Testis (tissue), 5 donors: ENCODE measurements at places on chromosomes 7 and 10. TPM values are rescaled to one million over a fixed set of nuclear protein-coding genes. Genes with fewer than 3 reads are reported as not detected.

- DNase-seq = no peak
Measured at GRCh38 chr7:12436896-12437535, 33.4 kb upstream of the VWDE start.

TTYH3 gene
- 69.9 TPM for total RNA-seq

FHIP2A gene
- total RNA-seq = 39.8 TPM

GRCh38 chr7:42237811-42238541 is 967 bp upstream of the GLI3 start:
- DNase-seq = peak; percentile 78

DNA sequence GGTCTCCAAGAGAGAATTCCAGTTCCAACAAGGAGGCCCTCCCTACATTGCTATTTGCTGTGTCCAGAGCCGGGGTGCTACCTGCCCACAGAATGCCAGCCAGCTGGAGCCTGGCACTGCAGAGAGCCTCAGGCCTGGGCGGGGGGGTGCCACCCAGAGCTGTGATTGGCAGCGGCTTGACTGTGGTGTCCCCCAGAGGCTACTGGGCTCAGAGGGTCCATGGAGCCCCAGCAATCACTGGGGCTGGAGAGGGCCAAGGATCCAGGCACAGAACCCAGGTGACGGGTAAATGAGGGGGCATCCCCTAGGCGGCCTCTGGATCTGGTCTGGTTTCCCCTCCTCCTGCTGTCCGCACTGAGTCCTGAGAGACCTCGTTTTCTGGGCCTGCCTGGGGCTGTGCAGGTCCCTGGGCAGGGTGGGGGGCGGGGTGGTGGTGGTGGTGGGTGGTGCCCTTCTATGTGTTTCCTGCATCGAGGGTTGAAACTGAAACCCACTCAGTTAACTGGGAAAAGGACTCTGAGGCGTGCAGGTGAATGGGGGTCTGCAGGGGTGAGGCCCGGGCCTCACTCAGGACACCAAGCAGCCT is 12.6 kb downstream of the DPYSL4 start:
- no peak for DNase-seq

LRIT1 gene
- 4.0 TPM for total RNA-seq

SERPINE1 gene
- total RNA-seq = 5.6 TPM
